ENCODE measurements at places on chromosomes 16 and 17.
A peak's percentile ranks its signal among the peaks of the same experiment; 100 is the strongest.

- DNase-seq, result peak; percentile 54
Measured at GRCh38 chr17:52035336-52035915, 123.1 kb downstream of the CA10 start.

DNA sequence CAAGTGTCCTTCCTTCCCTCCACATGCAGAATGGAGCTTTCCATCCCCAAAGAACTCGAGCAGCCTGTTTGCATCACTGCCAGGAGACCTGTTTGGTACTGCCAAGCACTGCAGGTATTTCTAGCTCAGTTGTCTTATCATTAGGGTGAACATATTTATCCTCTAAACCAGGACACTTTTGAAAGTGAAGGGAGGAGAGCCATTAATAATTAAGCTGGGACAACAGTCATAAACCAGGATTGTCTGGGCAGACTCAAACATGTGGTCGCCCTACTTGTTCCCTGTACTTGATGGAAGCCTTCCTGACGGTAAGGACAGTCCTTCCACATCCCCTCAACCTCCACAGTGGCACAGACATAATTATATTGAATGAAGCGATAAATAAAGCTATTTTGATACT is 67.4 kb downstream of the PRKCA start:
- no peak for DNase-seq

- DNase-seq, result no peak
Measured at GRCh38 chr17:76385892-76386786, 1.7 kb downstream of the SPHK1 start.

DNA sequence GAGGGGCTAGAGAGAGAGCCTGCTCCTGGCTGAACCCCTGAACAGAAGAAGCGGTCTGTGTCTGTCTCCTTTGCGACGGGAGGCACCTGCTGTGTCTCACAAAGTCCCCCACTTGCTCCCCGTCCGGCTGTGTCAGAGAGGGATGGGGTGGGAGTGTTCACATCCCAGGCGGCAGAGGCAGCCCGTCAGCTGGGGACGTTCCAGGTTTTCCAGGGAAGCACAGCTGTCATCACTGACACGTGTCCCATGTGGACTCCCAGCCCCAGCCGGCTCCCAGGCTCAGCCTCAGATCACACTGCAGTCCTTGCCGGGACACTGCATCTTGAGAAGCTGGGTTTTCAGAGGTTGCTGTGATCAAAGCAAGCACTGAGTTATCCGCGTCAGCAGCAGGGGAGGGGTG is 1.6 kb downstream of the TELO2 start:
- DNase-seq, result no peak

- DNase-seq, result no peak
Measured at GRCh38 chr16:25092441-25092840, 19.1 kb upstream of the LCMT1 start.

DNA sequence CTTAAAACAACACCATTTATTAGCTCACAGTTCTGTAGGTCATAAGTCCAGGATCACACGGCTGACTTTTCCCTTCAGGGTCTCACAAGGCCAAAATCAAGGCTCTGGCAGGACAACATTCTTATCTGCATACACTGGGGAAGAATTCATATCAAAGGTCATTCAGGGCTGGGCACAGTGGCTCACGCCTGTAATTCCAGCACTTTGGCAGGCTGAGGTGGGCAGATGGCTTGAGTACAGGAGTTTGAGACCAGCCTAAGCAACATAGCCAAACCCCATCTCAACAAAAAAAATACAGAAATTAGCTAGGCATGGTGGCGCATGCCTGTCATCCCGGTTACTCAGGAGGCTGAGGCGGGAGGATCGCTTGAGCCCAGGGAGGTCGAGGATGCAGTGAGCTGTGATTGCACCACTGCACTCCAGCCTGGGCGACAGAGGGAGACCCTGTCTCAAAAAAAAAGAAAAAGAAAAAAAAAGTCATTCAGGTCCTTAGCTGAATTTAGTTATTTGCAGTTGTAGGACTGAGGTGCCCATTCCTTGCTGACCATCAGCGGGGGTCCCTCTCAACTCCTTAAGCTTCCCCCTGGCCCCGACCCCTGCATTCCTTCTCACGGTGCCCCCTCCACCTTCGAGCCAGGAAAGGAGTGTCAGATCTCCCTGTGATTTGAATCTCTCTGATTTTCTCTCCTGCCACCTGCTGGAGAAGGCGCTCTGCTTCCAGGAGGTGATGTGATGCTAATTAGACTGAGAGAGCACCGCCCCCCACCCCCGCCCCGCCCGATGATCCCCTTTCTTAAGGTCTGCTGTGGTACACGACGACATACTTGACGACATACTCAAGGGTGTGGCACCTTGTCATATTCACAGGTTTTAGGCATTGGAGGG is 91.8 kb upstream of the CLEC18A start:
- peak; percentile 33 for DNase-seq

GRCh38 chr16:88872650-88873331 is 6.3 kb upstream of the PABPN1L start:
- DNase-seq, result no peak

GRCh38 chr16:52074133-52074532 is 472.8 kb downstream of the TOX3 start:
- no peak for DNase-seq
